ENCODE measurements at places on chromosomes 13 and 19.

GRCh38 chr19:53212703-53213320 lies 19.7 kb upstream of the ZNF665 start:
- DNase-seq = no peak
- no peaks in the 10 kb centered on the region for H3K27me3 ChIP-seq
- H3K36me3 ChIP-seq = no peaks in the 10 kb centered on the region
- H3K27ac ChIP-seq = no peak overlapping the region
- no peaks in the 10 kb centered on the region for H3K4me1 ChIP-seq
- H3K4me3 ChIP-seq = no peak overlapping the region

DNA sequence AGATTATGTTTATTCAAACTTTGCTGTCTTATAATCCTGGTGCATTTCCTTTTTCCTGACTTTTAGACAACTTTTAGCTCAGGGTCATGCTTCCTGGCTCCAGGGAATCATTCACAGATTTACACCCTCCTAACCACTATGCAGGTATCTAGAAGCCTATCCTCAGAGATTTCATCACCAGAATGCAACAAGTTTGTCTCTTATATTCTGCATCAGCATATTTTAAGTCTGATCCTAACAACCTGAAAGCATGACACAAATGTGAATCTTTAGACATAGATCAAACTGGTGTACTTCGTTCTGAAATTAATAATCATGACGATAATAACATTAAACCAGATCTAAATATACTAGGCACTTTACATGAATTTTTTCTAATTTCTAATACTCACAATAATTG lies 100.0 kb downstream of the TRPC4 start:
- no peaks in the 10 kb centered on the region for H3K4me1 ChIP-seq
- no peak for DNase-seq
- H3K4me3 ChIP-seq = no peak overlapping the region
- H3K27ac ChIP-seq = no peak overlapping the region
- no peaks in the 10 kb centered on the region for H3K27me3 ChIP-seq

DNA sequence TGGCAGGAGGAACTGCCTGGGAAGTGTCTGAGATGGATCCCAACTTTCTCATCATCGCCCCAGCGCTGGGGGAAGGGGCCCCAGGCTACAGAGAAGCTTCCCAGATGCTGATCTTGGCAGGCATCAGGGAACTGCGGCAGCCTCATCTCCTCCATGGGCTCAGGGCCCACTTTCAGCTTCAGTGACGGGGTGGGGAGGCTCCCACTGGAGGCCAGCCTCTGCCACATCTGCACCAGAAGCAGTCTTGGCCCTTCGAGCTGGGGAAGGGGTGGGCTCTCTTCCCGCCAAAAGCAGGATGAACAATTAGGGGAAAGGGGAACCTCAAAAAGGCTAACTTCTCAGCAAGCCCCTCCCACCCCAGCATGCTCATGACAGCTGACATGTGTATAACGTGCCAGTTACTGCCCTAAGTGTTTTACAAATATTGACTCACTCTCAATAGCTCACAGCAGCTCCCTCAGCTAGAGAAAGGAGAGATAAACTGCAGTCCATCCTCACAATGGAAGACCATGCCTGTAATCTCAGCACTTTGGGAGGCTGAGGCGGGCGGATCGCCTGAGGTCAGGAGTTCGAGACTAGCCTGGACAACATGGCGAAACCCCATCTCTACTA lies 7.1 kb upstream of the S1PR2 start:
- no peak overlapping the region for H3K27ac ChIP-seq
- no peaks in the 10 kb centered on the region for H3K36me3 ChIP-seq
- no peaks in the 10 kb centered on the region for H3K27me3 ChIP-seq
- no peak for DNase-seq

DNA sequence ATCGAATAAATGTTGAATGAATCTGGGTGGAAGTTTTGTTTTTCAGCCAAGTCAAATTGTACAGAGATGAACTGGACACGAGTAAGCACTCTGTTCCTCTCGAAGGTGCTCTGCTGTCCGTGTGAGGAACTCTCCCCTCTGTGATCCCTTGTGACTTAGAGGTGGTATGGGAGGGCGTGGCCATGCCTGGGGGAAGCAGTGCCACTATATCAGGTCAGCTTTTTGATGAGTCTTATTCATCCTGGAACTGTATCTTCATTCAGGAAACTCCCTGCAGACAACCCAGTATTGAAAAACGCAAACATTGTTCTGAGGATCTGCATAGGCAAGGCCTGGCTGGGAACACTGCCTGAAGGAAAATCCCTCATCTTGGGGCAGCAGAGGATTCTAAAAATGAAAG lies 45.7 kb upstream of the FLT1 start:
- H3K36me3 ChIP-seq = no peaks in the 10 kb centered on the region
- DNase-seq = no peak
- H3K4me3 ChIP-seq = no peak overlapping the region
- no peaks in the 10 kb centered on the region for H3K27me3 ChIP-seq
- H3K4me1 ChIP-seq = no peaks in the 10 kb centered on the region
- no peak overlapping the region for H3K27ac ChIP-seq

GRCh38 chr13:24365191-24365590 lies 55.8 kb downstream of the C1QTNF9 start:
- H3K27ac ChIP-seq = no peak overlapping the region
- no peaks in the 10 kb centered on the region for H3K4me1 ChIP-seq
- no peak for DNase-seq
- no peaks in the 10 kb centered on the region for H3K27me3 ChIP-seq
- H3K4me3 ChIP-seq = no peak overlapping the region

GRCh38 chr13:38045278-38046048 lies 175.9 kb upstream of the TRPC4 start:
- H3K27ac ChIP-seq = no peak overlapping the region
- H3K4me1 ChIP-seq = no peaks in the 10 kb centered on the region
- no peak for DNase-seq
- no peaks in the 10 kb centered on the region for H3K27me3 ChIP-seq
- H3K36me3 ChIP-seq = no peaks in the 10 kb centered on the region
- no peak overlapping the region for H3K4me3 ChIP-seq

DNA sequence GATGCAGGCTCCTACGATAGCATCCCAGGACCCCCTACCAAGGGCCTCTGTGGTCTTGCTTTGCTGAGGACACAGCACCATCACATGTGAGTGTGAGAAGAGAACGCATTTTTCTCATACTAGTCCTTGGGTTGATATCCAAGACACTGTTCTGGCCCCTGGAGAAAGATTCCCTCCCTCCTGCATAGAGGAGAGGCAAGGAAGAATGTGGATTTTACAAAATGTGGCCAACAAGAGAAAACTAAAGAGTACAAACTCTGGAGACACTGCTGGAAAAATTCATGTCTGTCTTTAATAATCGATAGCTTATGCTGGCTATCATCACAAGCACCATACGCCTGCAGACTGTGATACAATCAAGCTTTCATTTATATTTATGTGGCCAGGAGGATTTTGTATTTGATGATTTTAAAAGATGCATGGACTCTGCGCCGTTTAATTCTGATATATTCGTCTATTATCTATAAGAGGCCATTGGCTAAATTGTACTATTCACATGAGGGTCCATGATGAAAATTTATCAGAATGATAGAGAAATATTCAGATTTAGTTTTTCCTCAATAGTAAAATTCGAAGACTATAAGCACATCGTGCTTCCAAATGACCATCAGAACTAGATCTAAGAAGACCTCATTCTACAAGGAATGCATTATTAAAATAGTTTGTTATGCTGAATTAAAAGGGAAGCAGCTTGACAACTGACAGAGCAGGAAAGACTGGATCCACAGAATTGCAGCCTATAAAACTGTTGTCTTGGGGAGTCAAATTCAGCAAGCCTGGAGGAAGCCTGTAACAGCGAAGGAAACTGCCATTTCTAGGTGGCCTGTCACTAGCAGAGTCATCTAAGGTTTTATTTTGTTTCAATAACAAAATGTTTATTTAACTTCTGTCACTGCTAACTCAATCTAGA lies 578.7 kb downstream of the DIAPH3 start:
- no peaks in the 10 kb centered on the region for H3K27me3 ChIP-seq
- no peak for DNase-seq
- no peak overlapping the region for H3K27ac ChIP-seq
- no peak overlapping the region for H3K4me3 ChIP-seq
- no peaks in the 10 kb centered on the region for H3K36me3 ChIP-seq

DNA sequence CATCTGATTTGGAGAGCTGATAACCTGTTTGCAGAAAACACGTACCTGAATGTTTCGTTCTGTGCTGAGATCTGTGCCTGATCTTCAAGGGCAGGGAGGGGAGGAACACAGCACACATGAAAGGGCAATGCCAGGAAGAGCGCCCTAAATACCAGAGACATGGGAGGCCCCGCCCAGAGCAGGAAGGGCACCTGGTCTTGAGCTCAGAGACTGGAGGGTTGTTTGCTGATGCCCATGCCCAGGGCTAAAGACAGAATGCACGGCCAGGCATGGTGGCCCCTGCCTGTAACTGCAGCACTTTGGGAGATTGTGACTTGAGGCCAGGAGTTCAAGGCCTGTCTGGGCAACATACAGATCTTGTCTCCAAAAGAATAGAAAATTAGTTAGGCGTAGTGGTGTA lies 183.2 kb downstream of the TUBA3C start:
- H3K27ac ChIP-seq = no peak overlapping the region
- no peaks in the 10 kb centered on the region for H3K36me3 ChIP-seq
- no peaks in the 10 kb centered on the region for H3K4me1 ChIP-seq
- no peak overlapping the region for H3K4me3 ChIP-seq

DNA sequence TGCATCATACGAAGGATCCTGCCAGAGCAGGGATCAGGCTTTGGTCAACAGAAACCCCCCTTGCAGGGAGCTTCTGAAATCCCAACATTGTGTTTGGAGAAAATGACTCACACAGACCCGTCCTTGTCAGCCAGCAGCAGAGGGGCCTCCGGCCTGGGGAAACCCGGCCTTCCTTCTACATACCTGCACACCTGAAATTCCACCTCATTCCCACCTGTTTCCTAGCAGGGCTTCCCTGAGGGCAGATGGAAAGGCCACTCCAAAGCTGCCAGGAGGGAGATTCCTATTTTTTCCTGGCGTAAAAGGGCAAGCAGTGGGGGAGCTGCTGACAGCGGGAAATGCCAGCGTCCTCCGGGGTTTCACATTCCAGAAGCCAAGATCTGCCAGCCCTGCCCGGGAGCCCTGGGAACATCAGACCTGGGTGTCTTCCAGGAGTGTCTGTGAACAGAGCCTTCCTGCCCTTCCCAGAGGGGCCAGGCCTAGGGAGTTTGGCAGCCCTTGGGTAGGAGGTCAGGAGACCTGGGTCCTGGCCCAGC lies 3.0 kb upstream of the IGFL1 start:
- no peak overlapping the region for H3K4me3 ChIP-seq
- no peaks in the 10 kb centered on the region for H3K4me1 ChIP-seq
- no peak for DNase-seq
- H3K27me3 ChIP-seq = no peaks in the 10 kb centered on the region

- peaks cover 7% of the 10 kb centered on the region for H3K36me3 ChIP-seq
- H3K4me1 ChIP-seq = no peaks in the 10 kb centered on the region
- H3K27me3 ChIP-seq = no peaks in the 10 kb centered on the region
- DNase-seq = peak; percentile 36
Measured at GRCh38 chr19:10390652-10391286, 10.4 kb upstream of the TYK2 start.

DNA sequence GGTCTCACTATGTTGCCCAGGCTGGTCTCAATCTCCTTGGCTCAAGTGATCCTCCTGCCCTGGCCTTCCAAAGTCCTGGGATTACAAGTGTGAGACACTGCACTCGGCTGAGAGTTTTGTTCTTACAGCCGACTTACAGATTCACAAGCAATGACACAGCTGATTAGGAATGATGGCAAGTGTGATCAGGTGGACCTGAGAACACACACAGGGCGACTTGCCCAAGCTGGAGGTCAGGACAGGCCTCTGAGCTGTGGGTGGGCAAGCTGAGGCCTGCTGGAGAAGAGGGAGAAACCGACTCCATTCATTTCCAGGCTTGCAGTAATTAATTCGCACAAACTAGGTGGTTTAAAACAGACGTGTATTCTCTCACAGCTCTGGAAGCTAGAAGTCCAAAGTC lies 8.1 kb upstream of the ATG4D start:
- H3K36me3 ChIP-seq = no peaks in the 10 kb centered on the region
- no peak for DNase-seq
- H3K4me3 ChIP-seq = no peak overlapping the region
- H3K27me3 ChIP-seq = no peaks in the 10 kb centered on the region

DNA sequence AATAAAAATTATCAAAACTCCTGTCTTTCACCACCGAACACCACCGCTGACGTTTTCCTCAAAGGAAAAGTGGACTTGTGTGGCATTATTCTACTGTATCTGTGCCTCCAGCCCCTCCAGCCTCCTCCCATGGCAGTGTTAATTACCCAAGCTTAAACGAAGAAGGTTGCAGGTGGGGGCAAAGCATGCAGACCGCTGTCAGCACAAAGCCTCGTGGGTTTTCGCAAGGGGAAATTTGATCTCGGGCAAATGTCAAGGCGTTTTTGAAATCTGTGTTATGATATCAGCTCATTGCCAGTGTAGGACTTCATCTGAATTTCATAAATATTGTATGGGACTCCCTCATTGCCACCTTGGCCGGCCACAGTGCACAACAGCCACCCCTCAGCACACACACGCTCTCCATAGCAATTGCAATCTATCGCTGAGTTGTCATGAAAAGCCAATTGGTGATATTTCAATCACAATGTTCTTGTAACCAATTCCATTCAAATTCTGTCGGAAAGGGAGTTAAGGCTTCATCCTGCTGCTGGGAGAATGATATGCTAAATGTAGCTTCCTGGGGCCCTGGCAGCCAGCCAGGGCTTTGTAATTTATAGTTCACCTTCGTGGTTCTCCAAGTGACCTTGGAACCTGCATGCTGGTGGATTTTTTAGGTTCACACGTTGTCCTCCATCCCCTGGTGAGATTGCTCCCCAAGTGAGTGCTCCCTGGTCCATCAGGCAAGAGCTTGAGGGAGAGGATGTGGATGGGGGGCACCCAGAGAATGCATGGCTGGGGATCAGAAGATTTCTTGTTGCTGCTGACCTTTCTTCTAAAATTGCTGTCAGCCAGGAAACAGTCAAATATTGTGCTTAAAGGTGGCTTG lies 16.6 kb downstream of the CHST8 start:
- DNase-seq = no peak
- H3K4me3 ChIP-seq = no peak overlapping the region
- H3K36me3 ChIP-seq = no peaks in the 10 kb centered on the region
- H3K27me3 ChIP-seq = peaks cover 15% of the 10 kb centered on the region
- H3K4me1 ChIP-seq = no peaks in the 10 kb centered on the region

DNA sequence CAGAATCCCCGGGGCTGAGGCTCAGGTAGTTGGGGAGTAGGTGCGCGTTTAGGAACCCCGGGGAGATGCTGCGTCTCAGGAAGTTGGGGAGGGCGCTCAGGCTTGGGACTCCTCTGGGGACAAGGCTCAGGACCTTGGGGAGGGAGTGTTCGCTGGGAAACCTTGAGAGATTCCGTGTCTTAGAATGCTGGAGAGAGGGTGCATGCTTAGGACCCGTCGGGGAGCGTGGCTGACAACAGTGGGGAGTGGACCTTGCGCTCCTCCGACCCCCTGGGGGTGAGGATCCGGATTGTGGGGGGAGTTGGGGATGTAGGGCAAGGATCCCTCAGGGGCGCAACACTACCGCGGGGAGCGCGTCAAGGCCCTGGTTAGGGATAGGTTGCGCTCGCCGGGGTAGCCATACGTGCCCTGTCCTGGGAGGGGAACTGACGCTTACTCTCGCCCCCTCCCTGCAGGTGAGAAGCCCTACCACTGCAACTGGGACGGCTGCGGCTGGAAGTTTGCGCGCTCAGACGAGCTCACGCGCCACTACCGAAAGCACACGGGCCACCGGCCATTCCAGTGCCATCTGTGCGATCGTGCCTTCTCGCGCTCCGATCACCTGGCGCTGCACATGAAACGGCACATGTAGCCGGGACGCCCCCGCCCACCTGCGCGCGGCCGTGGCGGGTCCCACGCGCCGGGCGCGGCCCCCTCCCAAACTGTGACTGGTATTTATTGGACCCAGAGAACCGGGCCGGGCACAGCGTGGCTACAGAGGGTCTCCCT lies 2.0 kb downstream of the KLF2 start:
- H3K27me3 ChIP-seq = no peaks in the 10 kb centered on the region
- no peaks in the 10 kb centered on the region for H3K36me3 ChIP-seq
- peak overlapping the region; percentile 56 for H3K4me3 ChIP-seq
